ENCODE measurements at places on chromosomes 2 and 18. TPM values are rescaled to one million over a fixed set of nuclear protein-coding genes. Genes with fewer than 3 reads are reported as not detected.

Gene APCDD1
- not detected for total RNA-seq

Gene C2orf15
- 0.13 TPM for total RNA-seq

Gene CCDC138
- total RNA-seq, result 3.9 TPM

Gene GALR1
- total RNA-seq, result not detected

Gene FKBP1B
- total RNA-seq, result 8.0 TPM

Gene AFG3L2
- total RNA-seq, result 33.4 TPM

Gene TYW5
- total RNA-seq, result 5.1 TPM

Gene TUBA3E
- total RNA-seq, result not detected

DNA sequence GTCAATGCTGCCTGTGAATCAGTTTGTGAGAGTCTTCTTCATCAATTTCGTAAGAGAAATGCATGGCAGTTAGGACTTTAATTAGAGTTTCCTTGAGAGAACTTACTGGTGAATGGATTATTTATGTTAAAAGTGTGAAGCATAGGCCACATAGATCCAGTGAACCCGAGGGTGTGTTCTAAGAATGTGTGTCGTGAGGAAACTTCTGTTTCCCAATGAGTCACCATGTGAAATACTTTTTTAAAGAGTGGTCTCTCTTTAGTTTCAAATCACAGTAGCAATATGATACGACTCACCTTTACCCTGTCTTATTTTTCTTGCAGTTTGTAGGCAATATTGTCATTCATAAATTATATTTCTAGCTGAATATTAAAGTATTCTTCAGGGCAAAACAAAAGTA is 18.5 kb downstream of the THSD7B start:
- no peak for DNase-seq

GRCh38 chr2:205405752-205406151 is 276.5 kb upstream of the NRP2 start:
- peak; percentile 90 for DNase-seq

DNA sequence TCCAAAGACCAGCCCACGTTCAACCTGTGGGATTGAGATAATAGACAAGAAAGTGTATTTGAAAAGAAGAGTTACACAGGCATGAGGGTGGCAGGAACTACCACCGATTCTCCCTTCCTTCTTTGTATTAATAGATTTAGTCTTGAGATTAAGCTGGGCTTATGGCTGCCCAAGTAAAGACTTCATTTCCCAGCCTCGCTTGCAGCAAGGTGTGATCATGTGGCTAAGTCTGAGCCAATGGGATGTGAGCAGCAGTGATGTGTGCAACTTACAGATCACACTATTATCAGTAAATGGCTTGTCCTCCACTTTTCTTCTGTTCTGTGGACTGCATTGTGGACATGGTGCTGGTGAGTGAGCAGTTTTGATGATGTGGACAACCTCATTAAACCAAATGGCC is 101.7 kb downstream of the POLR1A start:
- no peak for DNase-seq

- DNase-seq, result peak; percentile 10
Measured at GRCh38 chr2:160352500-160352899, 141.1 kb downstream of the RBMS1 start.

DNA sequence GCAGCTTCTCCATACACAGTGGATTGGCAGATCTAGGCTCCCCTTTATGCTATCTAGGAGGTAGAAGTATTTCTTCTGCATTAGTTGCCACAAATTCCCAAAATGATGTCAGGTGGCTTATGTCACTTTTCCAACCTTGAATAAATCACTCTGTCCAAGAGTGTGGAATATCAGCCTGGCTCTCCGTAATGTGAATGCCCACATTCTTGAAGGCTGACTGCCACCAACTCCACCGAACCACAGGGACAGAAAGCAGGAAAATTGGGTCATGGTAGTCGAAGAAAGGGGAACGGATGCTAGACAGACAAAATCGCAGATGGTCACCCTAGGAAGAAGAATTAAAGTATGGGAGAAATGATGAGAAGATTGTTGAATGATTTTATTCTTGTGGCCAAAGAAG is 624.9 kb upstream of the CDH2 start:
- DNase-seq, result no peak

GRCh38 chr2:172770887-172771286 is 35.2 kb downstream of the RAPGEF4 start:
- no peak for DNase-seq

DNA sequence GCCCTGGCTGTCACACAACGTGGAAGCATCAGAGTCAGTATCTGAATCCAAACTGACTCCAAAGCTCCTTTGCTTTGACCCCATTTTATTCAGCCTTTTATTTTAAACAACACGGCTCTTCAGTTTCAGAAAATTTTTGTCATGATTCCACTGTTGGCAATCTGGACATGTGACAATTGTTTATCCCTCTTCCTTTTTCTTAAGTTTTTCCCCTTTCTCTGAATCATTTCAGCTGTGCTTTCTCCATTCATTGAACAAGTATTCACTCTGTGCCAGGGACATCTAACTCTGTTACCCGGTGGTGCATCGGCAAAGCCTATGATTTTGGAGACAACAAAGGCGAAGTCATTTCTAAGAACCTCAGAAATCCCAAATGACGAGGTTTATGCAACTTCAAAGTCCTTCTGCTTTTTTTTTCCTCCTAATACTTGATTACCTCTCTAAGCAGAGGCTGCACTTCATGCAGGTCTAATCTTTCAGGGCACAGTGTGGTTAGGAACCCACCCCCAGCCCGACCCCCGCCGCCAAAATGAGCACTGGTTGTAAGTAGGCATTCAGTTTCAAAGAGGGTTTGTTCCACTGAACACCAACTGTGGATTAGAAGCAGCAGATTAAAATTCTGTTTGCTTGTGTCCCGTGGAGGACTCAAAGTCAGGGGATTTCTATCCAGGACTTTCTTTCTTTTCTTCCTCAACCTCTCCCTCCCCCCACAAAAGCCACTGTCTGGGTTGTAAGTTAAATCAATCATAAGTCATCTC is 18.6 kb downstream of the ST6GAL2 start:
- DNase-seq, result no peak

DNA sequence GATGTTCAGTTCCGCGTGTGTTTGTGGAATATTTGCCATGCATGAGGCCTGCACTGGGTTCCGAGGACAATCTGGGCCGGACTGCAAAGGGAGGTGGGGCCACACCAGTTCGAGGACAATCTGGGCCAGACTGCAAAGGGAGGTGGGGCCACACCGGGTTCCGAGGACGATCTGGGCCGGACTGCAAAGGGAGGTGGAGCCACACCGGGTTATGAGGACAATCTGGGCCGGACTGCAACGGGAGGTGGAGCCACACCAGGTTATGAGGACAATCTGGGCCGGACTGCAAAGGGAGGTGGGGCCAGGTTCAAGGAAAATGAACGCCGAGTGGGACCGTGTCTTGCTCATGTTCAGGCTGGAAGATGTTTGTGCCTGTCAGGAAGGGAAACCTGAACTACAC is 97.8 kb upstream of the HDAC4 start:
- DNase-seq, result no peak

- DNase-seq, result no peak
Measured at GRCh38 chr2:171266102-171266501, 105.4 kb upstream of the TLK1 start.

DNA sequence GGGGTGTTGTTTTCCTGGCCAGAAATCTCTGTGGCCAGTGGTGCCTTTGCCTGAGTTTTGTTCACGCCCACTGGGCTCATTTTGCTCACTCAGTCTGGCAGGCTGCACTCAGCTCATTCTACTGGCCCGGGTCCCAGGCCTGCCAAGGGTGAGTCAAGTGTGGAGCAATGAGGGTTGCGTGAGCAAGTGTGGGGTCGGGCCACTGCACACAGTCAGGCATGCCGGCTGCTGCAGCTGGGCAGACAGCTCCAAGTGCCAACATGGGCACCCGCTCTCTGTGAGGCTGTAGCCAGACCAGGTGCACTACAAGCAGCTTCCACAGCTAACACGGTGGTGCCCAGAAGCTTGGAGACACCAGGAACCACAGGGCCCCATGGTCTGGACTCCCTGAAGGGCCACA is 801.1 kb upstream of the RAB6C start:
- DNase-seq, result no peak

DNA sequence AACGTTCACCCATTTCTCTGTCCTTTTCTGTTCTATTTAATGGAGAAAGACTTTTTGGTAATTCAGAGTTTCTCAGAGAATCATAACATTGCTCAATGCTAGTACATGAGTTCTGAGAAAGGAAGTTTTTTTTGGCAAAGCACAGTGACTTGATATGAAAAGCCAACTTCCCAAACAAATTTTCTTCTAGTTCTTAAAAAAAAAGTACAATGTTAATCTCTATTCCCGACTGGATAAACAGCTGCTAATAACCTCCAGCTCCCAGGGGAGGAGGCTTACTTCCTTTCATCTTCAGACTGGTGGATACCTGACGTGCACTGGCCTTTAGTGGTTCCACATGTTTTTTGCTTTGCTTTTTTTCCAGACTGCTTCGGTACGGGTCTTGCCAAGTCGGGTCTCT is 284.6 kb upstream of the CCDC68 start:
- DNase-seq, result peak; percentile 85

DNA sequence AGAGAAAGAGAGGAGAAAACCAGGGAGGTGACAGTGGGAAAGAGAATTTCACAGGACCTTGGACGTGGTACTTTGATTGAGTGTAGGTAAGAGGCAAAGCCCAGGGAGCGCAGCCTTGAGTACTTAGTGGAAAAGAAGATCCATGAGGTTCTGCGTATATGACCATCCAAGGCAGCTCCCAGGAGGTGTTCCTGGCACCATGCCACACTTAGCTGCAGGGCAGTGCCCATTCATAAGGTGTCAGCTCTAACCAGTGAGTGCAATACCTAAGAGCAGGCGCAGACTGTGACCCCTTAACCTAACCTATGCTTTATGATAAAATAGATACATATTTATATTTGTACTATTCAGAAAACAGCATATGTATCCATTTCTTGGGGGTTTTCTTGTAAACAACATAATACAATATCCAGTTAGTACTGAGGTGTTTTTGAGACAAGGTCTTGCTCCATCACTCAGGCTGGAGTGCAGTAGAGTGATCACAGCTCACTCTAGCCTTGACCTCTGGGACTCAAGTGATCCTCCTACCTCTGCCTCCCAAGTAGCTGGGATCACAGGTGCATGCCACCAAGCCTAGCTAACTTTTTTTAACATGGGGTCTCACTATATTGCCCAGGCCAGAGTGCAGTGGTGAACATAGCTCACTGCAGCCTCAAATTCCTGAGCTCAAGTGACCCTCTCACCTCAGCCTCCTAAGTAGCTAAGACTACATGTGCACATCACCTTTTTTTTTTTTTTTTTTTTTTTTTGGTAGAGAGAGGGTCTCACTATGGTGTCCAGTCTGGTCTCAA is 174.6 kb downstream of the GFPT1 start:
- no peak for DNase-seq

- no peak for DNase-seq
Measured at GRCh38 chr2:19073522-19073921, 284.9 kb downstream of the OSR1 start.

- DNase-seq, result no peak
Measured at GRCh38 chr2:34632327-34632726, 1033.2 kb upstream of the FAM98A start.

- DNase-seq, result no peak
Measured at GRCh38 chr2:40654346-40654745, 202.5 kb upstream of the SLC8A1 start.

DNA sequence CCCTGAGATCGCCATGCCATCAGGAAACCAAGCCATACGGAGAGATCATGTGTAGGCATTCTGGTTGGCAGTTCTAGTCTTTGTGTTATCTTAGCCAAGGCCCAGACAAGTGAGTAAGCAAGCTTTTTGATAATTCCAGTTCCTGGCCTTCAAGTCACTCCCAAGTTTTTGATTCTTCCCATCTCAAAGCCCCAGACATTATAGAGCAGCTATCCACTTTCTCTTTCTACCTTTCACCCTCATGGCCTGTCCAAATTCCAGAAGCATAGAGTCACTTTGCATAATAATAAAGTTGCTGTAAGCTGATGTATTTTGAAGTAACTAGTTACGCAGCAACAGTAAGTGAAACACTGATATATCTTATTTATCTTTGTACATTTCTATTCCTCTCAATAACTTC is 26.8 kb upstream of the IL1RL1 start:
- DNase-seq, result no peak

GRCh38 chr2:20465716-20466394 is 19.0 kb downstream of the RHOB start:
- DNase-seq, result no peak

GRCh38 chr2:133968446-133968845 is 285.4 kb upstream of the MGAT5 start:
- no peak for DNase-seq

DNA sequence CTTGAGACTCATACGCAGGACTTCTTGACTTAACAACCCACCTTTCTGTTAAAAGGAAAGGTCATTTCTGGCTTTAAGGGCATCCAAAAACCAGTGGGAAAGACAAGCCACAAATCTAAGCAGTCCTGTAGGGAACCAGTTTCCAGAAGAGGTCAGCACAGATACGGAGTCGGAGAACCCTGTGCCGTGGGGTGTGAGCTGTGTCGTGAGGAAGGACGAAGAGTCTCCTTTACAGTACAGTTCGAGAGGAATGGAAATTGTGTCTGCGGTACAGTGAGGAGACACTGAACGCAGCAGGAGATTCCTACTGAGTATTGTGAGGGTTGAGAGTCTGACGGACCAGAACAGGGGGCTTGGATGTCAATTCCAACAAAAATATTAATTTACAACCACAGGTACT is 17.7 kb downstream of the SLC30A3 start:
- no peak for DNase-seq

DNA sequence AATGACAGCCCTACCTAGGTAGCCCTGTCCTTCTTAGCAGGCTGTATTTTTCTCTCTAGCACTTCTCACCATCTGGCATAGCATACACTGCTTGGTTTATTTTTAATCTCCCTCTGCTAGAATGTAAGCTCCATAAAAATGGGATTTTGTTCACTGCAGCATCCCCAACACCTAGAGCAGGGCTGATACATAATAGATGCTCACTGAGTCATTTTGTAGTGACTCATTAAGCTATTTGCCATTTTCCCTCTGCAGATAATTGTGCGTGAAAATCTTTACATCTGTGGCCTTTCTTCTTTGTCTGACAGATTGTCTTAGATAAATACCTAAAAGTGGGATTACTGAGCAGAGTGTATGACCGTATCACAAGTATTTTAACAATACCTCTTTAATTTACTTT is 82.5 kb downstream of the CERS6 start:
- no peak for DNase-seq

GRCh38 chr2:3282056-3282998 is 95.3 kb downstream of the EIPR1 start:
- peak; percentile 10 for DNase-seq

DNA sequence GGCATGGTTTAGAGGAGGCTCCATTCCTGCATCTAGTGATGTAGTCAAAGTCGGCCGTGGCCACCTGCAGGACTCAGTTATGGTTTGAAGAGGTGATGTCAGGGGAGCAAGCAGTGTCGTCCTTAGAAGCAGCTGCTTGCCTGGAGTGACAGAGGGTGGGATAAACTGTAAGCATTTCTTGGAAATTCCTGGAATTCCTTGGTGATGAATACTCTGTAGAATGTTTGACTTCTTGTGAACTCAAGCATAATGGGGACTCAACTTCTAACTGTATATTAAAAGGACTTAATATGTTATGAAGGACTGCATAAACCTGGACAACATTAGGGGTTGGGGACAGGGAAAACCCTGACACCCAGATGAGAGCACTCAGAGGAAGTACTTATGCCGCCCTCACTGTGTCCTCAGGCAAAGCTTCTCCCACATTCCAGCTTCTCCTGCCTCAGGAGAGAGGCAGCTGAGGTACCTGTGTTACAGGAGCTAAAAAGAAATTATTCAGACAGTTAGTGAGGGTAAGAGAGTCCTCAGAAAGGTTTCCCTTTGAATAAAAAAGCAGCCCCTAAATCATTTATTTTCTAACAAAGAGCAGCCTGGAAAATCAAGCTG is 459.9 kb upstream of the CELF4 start:
- no peak for DNase-seq
